ENCODE measurements at places on chromosomes 6 and 20.

DNA sequence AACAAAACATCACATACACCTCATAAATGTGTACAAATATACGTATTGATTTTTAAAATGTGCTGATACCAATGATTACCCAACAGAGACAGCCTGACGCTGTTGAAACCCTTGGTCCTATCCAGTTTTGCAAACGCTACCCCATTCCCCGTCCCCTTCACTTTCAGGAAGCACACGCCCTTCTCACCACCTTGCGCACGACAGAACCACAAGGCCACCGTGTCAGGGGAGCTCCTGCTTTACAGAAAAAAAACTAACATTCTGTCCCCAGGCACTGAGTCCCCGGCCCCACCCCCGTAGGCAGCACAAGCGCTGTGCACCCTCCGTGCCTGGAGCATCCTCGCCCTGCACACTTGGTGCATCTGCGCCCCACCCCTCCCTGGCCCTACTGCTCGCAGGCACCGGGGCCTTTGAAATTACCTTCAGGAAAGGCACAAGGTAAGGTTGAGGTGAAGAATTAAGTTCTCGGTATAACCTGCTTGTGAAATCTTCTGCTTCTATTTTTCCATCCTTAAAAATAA lies 58.5 kb downstream of the TAF4 start:
- DNase-seq = no peak

DNA sequence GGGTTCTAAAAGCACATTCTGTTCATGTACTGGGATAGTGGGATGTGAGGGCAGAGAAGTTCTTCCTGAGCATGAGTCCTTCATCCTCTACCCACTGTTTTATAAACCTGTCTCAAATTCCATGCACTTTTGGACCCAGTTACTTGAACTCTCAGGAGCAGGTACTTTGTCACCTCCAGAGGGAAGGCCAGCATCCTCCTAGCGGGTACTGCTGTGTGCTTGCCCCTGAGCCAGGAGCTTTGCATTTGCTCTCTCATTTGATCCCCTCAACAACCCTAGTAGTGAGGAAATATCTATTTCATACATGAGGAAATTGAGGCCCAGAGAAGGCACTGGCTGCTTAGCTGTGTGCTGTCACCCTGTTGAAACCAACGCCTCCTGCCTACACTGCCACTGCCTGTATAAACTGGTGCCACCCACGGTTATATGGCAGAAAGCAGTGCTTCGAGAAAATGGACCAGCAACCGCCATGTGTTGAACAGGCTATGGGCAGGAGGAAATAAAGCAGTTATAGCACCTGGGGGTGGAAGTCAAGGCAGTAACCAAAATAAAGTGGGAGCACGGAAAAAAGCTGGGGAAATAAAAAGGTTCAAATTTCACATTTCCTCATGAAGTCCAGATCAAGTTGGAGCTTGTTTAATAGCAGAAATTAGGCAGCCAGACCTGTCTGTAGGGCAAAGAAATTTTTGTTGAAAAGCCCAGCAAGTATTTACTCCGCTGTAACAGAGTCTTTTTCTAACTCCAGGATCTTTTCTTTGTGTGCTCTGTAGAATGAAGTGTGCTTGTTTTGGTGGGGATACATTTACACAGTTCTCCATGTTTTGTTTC lies 38.0 kb downstream of the KLHL31 start:
- DNase-seq = no peak

DNA sequence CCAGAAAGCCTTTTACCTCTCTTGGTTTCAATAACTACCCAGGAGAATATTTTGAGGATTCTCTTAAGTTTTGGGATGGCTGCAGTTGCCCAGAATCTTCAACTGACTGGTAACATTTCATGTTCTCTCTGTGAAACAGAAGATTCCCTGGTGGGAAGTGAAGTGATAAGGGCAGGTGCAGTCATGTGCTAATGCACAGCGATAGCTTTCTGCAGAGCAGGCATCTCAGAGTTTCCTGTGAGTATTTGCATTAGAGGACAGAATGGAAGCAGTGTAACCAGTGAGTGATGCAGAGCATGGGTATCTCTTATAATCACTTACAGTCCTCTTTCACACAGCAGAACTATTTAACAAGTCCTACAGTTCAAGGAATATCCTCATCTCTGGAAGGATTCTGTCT lies 76.1 kb downstream of the HCRTR2 start:
- no peak for DNase-seq

DNA sequence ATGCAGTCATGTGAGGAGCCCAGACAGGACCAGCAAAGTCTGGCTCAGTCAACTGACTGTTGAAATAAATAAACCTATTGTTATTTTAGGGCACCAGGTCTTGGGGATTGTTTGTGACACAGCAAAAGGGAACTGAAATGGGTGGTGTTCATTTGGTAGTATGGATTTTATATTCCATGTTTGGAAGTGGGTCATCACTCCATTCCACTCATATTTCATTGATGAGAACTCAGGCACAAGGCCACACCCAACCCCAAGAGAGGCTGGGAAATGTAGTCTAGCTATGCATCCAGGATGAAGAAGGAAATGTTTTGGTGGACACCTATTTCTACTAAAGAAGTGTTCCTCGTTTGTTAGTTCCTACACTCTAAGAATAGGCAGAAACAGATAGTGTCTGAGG lies 64.9 kb upstream of the BTBD3 start:
- DNase-seq = no peak

- no peak for DNase-seq
These were observed 71.2 kb downstream of the LY86 start for GRCh38 chr6:6659600-6660327.

DNA sequence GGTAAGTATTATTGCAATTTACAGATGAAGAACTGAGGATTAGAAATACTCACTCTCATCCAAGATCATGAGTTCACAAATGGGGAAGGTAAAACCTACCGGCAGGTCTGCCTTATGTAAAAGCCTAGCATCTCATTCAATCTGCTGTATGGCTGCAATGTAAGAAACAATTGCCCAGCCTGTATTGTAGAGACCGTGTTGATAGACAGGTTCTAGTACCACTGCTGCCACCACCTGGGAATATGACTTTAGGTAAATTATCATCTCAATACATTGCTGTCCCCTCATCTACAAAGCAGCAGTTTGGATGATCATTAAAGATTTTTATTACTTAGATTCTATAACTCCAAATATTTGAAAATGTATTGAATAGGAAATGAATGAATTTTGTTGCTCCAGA lies 23.3 kb upstream of the ARHGAP18 start:
- no peak for DNase-seq

DNA sequence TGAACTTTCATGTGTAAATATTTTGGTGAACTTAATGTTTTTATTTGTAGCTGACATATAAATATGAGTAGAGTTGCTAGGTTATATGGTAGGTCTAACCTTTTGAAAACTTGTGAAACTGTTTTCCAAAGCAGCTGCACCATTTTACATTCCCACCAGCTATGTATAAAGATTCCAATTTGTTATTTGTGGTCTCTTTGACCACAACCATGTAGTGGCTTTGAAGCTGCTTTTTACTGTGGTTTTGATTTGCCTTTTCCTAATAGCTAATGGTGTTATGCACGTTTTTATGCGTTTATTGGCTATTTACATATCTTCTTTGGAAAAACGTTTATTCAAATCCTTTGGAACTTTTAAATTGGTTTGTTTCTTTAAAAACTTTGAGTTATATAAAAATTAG lies 10.3 kb downstream of the CST3 start:
- DNase-seq = no peak

DNA sequence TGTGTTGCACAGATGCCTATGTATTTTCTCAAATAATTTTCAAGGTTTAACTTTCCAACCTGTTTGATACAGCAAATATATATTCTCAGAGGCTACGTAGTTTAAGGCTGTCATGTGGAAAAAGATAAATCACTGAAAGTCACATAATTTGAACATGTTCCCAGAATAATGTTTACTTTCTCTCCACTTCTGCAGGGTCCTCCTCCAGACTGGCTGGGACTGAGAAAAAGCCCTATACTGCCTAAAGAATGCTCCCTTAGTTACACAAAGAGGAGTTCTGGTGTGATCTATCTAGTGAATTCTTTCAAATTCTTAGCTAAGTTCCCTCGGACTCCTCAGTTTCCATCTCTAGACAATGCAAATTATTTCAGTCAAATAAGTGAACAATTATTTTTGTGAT lies 411.0 kb downstream of the C6orf118 start:
- no peak for DNase-seq

DNA sequence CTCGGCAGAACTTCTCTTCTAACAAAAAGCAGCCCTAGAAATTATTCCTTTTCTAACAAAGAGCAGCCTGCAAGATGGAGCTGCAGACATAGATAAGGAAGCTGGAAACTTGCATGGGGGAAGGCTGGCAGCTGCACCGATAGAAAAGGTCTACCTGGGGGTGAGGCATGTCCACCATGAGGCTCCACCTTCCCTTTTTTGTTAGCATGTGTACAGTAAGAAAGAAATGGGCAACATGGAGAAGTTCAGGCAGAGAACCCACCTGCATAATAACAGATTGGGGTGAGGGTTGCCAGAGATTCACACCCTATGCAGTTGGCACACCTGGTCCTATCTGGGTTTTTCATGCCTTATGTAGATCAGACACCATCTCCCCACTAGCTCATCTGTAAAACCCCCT lies 25.4 kb downstream of the ZNF311 start:
- DNase-seq = no peak

- DNase-seq = no peak
These were observed 240.8 kb upstream of the KCNQ5 start for GRCh38 chr6:72381076-72381475.

GRCh38 chr6:138979365-138979764 lies 8.7 kb downstream of the REPS1 start:
- no peak for DNase-seq

GRCh38 chr6:111230351-111231089 lies 143.2 kb downstream of the SLC16A10 start:
- no peak for DNase-seq

DNA sequence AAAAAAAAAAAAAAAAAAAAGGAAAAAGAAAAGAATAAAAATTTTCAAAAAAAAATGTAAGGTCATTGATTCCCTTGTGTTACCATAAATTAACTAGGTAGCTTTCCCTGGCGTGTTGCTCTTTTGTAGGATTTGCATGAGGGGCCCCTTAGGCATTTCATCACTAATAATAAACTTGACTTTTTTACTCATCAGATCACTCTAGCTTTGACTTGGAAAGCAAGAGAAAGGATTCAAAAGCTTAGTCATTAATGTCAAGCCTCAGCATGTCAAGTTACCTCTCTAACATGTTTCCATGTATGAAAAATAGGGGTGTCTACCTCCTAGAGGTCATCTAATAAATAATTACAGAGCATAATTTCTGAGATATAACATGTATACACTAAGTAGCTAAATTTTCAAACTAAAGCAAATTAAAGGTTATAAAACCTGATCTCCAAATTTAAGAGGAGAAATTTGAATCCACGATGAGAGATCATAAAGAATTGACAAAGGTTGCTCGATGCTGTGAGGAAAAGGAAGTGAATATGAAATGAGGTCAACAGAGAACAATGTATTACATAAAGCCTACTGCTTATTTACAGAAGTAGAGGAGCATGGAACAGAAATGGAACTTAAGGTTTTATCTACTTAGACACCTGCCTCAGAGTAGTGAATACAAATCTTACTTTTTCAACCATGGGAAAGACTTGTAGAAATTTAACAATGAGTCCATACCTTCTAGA lies 86.8 kb downstream of the ARHGAP18 start:
- no peak for DNase-seq

GRCh38 chr20:21092806-21093205 lies 13.4 kb downstream of the LINC00237 start:
- no peak for DNase-seq

- DNase-seq = no peak
These were observed 107.9 kb upstream of the PREP start for GRCh38 chr6:105510746-105511145.

DNA sequence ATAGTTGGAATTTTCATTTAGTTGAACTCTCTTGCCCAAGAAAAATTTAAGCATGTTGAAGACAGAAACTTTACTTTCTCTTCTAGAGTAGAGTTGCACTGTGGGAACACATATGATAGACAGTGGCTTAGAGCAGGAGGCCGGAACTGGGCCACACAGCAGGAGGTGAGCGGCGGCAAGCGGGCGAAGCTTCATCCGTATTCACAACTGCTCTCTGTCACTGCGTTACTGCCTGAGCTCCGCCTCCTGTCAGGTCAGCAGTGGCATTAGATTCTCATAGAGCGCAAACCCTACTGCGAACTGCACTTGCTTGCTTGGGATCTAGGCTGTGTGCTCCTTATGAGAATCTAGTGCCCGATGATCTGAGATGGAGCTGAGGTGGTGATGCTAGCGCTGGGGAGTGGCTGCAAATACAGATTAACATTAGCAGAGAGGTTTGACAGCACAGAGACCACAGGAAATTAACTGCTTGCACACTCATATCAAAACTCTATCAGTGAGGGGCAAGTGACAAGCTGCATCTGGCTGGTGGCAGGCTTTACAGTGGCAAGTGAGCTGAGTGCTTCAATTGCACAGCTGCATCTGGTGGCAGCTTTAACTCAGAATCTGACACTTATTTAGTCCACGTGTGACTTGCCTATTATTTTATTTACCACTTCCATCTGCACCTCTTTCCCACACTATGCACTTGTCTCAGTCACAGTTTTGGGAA lies 174.9 kb upstream of the C6orf118 start:
- DNase-seq = no peak
